ENCODE measurements at places on chromosomes 3 and 15.

DNA sequence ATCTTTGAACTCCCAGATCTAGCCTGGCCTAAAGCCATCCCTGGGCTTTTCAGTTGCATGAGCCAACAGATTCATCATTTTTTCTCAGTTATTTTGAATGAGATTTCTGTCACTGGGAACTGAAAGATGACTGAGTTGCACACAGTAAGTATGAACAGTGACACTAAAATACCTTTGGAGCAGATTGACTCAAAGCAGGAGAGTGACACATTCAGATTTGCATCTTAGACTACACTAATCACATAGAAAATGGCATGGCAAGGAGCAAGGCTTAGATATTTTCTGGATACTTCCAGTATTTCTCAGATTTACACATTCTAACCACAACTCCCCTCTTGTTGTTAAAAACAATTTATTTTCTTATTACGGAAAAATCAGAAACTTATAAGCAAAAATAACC lies 32.8 kb downstream of the SEC62 start:
- DNase-seq = no peak

GRCh38 chr3:109532257-109533216 lies 195.2 kb upstream of the DPPA4 start:
- DNase-seq = peak; percentile 9

GRCh38 chr3:45950686-45951600 lies 7.7 kb downstream of the CXCR6 start:
- peak; percentile 41 for DNase-seq

GRCh38 chr3:194259982-194260766 lies 91.0 kb downstream of the CPN2 start:
- no peak for DNase-seq

GRCh38 chr3:33717616-33717865 lies 513 bp downstream of the CLASP2 start:
- DNase-seq = no peak

DNA sequence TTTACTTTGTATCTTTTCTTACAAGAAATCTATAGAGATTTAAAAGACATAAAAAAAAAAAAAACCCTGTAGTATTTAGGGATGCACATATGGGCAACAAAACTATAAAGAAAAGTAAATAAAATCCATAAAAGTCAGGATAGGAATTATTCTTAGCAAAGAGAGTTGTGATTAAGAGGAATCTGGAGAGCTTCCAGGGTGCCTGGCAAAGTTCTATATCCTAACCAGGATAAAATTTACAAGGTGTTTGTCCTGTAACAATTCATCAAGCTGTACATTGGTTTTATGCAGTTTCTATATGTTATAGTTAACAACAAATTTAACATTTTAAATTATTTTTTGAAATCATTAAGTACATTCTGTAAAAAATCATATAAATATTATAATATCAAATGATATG lies 7.9 kb downstream of the SECISBP2L start:
- DNase-seq = no peak

GRCh38 chr3:18153571-18154173 lies 271.5 kb downstream of the SATB1 start:
- no peak for DNase-seq

DNA sequence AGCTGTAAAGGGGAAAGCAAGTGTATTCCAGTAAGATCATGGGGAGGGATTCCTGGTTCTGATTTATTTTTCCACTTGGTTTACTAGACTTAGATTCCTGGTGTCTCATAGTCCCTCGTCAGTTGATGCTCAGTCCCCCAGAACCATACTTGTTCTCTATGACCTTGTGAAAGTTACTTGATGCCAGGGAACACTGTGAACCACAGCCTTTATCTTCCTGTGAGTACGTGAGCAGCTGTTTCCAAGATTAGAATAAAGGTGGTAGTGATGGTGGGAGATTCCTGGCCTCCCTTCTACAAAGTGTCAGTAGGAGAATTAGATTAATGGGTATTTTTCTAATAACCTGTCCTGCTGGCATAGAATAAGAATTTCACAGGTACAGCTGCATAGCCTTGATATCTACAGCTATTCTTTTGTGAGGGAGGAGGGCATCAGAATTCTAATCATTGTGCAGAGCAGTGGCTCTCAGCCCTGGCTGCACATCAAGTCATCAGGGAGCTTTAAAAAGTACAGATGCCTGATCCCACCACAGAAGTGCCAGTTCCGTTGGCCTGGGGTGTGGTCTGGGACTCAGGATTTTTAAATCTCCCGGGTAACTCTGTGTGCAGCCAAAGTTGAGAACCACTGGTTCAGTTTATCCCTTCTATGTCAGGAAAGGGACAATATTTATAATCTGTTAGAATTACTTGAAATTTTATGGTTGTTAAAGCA lies 20.0 kb downstream of the GPD1L start:
- no peak for DNase-seq

GRCh38 chr3:49148159-49148558 lies 15.3 kb upstream of the LAMB2 start:
- DNase-seq = no peak

DNA sequence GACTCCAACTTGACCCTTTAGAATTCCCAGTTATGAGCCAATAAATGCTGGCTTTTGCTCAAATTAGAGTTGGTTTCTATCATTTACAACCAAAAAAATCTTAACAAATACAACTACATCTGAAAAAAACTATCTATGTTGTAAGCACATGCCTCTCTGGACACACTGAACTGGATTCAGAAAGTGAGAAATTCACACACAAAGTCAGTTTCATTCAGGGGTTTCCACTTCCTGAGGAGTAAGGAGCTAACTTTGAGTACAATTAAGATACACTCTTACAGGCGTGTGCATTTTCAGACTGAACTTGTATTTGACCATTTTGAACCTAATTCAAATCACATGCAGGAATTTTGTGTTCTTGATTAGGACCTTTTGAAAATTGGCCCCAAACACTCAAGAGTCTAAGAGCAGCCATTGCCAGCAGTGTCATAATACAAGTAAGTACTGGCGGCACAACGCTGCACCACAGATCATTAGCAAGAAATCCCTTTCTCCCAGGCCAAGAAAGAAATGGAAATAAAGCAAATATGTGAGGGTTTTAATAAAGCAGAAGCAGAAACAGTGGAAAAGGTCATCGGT lies 31.2 kb downstream of the LINS1 start:
- no peak for DNase-seq

DNA sequence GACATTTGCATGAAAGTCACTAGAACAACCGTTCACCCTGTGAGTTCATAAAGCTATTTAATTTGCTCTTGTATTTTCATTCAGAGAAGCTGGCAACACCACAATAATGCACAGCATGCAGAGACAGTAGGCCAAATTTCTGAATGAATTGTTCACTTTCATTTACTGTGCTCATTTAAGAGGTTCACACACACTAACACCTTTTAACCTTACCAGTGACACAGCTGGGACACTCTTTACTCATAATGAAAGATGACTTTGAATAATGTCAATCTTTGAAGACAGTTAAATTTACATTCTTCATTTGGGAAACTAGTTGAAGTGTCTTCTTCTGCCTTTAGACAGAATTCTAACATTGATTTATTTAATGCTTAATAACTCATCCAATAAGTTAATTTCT lies 95.7 kb downstream of the ROBO1 start:
- DNase-seq = no peak

DNA sequence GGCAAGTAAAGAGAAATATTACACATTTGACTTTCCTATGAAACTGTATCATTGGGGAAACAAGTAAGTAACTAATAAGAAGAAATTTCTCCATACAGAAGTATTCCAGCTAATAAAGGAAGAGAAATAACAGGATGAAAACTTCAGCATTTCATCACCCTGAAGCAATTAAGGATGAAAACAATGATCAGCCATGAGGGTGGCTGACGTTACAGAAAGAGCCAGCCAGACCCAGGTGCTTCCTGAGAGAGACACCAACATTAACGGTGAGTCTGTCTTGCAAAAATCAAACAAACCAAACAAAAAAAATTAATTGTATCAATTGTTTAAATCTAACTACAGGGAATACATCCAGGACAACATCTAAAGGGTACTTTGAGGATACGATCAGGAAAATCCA lies 190.0 kb downstream of the ARRDC4 start:
- no peak for DNase-seq

DNA sequence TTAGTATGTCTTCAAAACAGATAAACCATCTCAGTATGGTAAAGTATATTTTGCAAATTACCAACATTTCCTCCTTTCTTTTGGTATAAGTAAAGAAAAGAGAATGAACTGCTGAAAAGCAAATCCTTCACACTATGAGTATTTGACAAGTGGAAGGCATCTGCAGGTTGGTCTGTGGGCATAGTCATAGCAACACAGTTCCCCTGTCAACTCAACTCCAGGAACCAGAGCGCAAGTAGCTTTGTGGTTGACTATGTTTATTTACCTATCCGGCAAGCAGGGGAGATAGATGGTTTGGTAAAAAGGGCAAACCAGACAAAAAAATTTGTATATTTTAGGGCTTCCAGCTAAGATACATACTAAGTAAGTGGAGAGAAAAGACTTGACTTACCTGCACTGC lies 88.3 kb upstream of the PPIB start:
- no peak for DNase-seq

DNA sequence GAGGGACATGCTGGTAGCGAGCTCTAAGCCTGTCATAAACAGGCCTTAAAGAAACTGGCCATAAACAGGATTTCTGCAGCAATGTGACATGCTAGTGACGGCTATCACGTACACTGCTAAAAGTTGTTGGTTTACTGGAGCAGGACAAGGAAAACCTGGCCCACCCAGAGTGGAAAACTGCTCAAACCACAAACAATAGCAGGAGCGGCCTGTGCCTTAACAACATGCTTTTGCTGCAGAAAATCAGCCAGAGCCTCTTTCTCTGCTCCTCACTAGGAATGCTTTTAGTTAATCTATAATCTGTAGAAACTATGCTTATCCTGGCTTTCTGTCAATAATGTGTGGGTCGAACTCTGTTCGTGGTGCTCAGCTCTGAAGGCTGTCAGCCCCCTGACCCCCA lies 202.9 kb upstream of the UBE3A start:
- DNase-seq = no peak

DNA sequence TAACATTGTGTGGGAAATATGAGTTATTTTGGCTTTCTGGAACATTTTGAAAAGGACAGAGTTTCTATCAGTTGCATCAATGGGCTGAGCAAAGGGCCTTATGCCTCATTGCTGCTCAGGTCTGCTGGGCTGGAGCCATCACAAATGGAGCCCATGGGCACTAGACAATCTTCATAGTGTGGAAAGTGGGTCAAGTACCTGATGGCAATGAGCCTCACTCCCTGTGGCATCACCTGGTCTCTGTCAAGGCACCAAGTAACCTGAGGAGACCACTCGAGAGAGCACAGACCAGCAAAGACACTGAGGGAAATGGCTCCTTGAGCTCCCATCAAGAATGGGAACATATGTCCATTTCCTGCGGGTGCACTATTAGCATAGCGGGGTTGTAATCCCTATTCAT lies 96.7 kb upstream of the PPP2R3A start:
- DNase-seq = no peak

GRCh38 chr3:138935863-138936740 lies 10.8 kb downstream of the FOXL2 start:
- no peak for DNase-seq

- DNase-seq = no peak
These were observed 519.6 kb downstream of the NTRK3 start for GRCh38 chr15:87736891-87737389.

- DNase-seq = no peak
These were observed 40.7 kb downstream of the MYRIP start for GRCh38 chr3:39849992-39850715.

- DNase-seq = no peak
These were observed 121.4 kb downstream of the KLF13 start for GRCh38 chr15:31447931-31448634.

DNA sequence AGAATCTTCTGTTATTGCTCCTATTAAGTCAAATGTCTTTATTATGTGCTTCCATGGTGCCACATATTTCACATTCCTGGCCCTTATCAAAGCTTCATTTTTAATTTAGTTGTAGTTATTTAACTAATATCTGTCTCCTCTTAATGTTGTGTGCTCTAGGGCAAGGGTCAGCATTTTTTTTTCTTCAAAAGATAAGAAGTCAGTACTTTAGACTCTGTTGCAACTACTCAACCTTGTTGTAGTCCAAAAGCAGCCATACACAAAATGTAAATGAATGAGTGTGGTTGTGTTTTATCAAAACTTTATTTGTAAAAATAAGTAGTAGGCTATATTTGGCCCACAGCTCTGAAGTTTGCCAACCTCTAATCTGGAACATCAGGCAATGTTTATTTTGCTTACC lies 394.7 kb upstream of the CBLB start:
- DNase-seq = no peak

- DNase-seq = no peak
These were observed 684.4 kb downstream of the GRM7 start for GRCh38 chr3:7545334-7545733.

DNA sequence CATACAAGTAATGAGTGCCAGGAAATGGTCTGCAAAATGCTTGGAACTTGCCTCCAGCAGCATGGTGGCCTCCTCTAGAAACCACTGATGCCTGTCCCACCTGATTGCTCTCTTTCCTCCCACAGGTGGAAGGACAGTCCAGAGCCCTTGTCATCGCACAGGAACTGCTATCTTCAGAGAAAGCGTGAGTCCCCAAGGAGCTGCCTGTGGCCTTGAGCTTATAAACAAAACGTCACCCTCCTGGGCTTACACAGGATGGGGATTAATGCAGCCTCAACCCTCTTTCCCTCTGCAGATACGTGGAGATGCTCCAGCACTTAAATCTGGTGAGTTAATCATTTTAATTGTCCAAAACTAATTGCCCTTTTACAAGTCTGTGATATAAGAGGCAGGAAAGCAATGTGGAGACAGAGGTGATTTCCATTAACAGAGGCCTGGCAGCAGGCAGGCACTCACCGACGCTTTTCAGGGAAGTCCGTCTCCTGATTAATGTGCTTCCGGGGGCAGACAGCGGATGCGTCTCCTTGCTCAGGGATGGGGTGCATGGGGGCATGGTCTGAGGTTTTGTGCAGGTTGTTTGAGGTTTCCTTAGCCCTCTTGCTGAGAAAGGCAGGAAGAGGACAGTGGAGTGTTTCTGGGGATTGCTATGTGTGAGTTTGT lies 61.8 kb downstream of the FGD5 start:
- DNase-seq = no peak

GRCh38 chr3:38111201-38111600 lies 25.7 kb downstream of the ACAA1 start:
- DNase-seq = no peak

- no peak for DNase-seq
These were observed 60.6 kb upstream of the GATA2 start for GRCh38 chr3:128553560-128553959.

- no peak for DNase-seq
These were observed 34.5 kb upstream of the SKOR1 start for GRCh38 chr15:67790610-67791319.

GRCh38 chr15:90596943-90597342 lies 67.2 kb downstream of the CRTC3 start:
- no peak for DNase-seq

GRCh38 chr3:2303566-2303965 lies 204.9 kb downstream of the CNTN4 start:
- no peak for DNase-seq

- DNase-seq = no peak
These were observed 104.6 kb downstream of the IL1RAP start for GRCh38 chr3:190618330-190619030.

DNA sequence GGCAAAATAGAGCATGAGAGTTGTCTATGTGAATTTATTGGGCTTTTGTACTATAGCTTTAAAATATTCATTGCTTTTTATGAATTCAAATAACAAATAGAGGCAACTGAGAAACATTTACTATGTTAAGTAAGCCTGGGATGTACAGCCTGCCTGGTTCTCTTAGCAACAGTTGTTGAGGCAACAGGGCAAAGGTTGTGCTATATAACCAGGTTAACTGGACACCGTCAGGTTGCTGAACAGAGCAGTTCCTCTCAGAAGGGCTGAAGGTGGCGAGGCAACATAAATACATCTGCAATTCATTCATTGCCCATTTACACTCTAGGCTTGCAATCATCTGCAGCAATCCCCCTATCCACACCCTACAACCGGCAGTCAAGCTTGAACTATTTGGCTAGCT lies 78.2 kb downstream of the GTF2E1 start:
- DNase-seq = no peak

Measured in NK-92 treated with Interleukin-12 subunit alpha and Interleukin-12 subunit beta, amount 100 ng/mL, for 24 hours (cell line).